Fibroblast of skin of left biceps (primary cell): ENCODE measurements at places on chromosomes 7 and 10.

DNA sequence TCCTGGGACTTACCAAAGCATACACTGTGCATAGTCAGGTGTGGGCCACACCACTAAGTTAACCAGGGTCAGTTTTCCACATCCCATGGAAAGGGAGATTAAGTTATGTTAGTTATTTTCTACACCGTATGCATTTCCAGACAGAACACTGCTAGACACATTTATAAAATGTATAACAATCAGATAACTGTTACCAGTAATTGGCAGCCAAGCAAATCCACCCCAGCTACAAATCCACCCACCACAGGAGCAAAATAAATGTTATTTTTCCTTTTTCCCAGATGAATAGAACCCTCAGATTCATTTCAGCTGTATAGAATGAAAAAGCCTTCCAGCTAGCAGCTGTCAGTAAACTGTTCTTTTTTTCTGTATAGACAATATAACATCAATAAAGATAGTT is 256.9 kb upstream of the FZD1 start:
- DNase-seq = no peak

- no peak for DNase-seq
These were observed 36.6 kb upstream of the DUSP5 start for GRCh38 chr10:110461088-110461487.

DNA sequence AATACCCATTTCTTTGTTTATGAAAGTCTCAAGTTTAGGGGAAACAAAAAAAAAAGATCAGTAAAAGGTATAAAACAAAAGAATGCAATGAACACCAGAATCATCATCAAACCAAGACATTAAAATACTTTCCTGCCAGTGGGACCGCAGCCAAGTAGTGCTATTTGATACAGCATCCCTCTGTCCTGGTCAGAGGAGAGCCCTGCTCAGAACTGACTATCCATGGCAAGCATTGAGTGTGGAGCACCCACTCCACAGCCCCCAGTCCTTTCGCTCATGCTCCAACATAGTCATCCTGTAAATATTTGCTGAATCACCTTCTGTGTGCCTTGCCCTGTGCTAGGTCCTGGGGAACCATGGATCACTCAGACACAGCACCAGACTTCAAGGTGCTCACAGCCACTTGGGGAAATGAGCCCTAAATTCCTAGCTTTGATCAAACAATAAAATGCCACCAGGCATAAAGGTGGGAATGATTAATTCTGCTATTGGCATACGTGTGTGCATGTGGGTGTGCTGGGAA is 213.6 kb upstream of the TBX20 start:
- DNase-seq = no peak

GRCh38 chr7:123028339-123028738 is 32.8 kb upstream of the TAS2R16 start:
- DNase-seq = no peak

- no peak for DNase-seq
These were observed 28.9 kb upstream of the SLC26A5 start for GRCh38 chr7:103474956-103475355.

DNA sequence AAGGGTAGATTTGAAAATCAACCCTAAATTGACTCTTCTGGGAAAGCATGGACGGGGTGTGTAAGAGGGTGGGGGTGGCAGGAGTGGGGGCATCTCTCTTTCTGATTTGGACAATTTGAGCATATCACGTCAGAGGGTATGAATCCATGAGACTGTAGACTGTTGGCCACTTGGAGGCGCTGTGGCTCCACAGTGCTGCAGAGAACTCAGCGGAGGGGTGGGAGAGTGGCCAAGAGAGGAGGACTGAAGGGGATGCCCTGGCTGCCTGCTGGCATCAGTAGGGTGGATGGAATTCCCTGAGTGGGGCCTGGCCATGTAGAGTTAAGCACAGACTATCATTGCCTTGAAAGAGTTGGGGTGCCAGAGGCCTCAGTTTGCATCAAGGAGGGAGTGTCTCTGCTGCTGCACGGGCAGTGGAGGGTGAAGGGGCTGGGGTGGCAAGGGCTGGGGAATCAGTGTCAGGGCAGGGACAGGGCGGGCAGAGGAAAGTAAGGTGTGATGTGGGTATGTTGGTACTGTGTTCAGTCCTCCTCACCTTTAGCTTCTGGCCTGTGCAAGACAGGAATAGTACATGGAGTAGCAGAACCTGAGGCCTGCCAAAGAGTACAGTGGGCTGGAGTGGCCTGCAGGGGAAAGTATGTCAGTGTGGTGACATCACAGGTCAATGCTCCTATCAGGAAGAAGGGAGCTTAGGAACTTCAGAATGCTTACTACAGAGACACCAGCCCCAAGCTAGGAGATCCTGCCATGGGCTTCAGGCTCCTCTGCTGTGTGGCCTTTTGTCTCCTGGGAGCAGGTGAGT is 133.5 kb upstream of the PRSS58 start:
- DNase-seq = no peak

GRCh38 chr10:105967256-105967655 is 1197.2 kb downstream of the SORCS1 start:
- no peak for DNase-seq

- DNase-seq = no peak
These were observed 201.8 kb downstream of the EBF3 start for GRCh38 chr10:129761981-129762956.

DNA sequence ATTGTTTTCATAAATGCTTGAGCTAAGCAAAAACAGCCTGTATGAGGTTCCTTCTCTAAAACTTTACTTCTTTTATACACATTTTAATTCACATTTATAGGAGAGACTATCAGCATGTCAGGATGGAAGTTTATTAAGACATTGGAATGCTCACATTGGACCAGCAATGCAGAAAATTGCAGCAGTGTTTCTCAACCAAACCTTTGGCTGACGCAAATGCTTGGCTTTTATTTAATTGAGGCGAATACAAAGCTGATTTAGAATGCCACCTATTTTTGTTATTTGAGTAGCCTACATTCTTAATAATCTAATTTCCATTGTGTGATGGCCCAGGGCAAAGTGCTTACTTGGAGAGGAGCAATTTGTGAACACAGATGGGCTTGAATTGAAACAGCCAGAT is 283.2 kb downstream of the ARL4A start:
- no peak for DNase-seq

DNA sequence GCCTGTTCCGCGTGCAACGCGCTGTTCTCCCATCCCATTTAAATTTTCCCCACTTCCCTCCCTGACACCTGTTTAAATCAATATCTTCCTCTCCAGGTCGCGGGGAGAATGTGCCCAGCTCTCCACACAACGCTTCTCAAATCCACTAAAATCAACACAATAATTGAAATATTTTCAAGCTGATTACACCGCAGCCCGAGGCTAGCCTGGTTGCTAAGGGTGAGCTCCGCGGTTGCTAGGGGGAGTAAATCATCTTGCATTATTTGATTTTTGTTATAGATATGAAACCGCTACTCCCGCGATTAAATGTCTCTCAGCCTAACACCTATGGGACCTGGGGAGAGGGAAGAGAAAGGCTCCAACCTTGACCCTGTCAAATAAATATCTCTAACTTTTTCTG is 36.2 kb downstream of the UNCX start:
- no peak for DNase-seq

GRCh38 chr7:155219947-155220769 is 77.5 kb upstream of the INSIG1 start:
- DNase-seq = no peak

GRCh38 chr10:1715821-1716220 is 21.5 kb downstream of the ADARB2 start:
- DNase-seq = no peak

- DNase-seq = no peak
These were observed 2.5 kb upstream of the SLIT1 start for GRCh38 chr10:97188261-97188711.

GRCh38 chr7:8149222-8149621 is 112.7 kb downstream of the ICA1 start:
- no peak for DNase-seq

DNA sequence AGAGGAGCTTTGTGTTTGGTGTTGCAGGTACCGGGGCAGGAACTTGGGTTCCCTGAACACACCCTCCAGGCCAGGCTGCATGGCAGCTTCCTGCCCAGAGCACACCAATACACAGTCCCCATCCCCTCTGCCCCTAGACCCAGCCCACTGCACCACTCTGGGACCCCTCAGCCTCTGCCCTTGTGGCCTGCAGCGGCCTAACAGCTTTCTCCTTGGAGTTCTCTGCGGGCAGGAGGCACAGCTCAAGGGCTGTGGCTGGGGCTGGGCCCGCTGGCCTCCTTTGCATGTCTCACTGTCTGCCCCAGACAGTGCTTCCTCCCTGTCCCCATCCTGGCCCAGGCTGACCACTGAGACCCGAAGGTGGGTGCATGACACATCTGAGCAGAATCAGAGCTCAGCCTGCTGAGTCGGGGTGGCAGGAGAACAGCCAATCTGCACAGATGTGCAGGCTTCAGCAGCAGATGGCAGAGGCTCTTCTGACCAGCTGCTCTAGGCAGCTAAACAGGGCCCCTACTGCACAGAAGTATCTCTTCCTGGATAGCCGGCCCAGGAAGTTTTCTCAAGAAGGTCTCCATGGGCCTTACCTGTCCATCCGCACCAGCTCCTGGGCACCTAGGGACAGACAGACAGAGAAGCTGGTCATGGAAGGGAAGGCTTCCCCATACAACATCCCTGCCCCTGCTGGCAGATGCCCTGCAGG is 20.8 kb downstream of the VSIR start:
- no peak for DNase-seq

DNA sequence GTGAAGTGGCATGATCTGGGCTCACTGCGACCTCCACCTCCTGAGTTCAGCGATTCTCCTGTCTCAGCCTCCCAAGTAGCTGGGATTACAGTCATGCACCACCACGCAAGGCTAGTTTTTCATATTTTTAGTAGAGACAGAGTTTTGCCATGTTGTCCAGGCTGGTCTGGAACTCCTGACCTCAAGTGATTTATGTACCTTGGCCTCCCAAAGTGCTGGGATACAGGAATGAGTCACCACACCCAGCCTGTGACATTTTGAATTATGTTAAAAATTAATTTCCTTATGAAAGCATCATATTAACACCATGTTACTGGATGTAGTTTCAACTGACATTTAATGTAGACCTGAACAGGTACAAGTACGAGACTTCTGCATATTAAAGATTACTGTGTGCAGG is 24.3 kb downstream of the ABCB4 start:
- no peak for DNase-seq

DNA sequence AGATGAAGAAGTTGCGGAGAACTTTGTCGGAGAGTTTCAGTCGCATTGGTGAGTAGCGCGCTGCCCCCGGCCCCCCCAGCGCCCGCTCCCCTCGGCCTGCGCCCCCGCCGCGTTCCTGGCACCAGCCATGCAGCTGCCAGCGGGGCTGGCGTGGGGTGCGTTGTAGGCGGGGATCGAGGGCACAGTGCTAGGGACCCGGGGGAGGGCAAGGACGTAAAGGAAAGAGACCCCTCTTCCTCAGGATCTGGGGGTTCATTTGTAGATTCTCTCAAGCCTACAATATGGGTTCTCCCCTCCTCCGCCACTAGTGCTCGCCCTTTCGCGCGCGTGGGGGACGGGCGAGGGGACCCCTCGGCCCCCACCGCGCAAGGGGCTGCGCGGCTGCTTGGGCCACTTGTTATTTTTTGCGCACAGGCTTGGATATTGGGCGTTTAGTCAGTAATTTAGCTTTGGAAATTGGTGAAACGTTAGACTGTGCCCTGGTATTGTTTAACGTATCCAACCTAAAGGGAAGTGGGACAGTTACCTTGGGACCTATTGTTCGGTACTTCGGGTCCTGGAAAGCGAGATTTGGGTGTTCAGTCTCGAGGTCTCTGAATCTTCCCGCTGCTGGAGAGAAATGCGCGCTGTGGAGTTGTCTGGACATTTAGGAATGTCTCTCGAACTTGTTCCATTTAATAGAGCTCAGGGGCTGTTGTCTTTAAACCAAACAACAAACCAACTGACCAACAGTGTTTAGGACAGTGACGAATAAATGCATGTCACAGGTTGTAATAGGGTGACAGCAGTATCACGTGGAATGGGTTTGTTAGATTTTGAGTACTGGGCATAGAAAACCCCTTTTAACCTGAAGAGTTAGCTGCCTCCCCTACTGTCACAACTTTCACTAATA is 796 bp downstream of the CDK14 start:
- no peak for DNase-seq

DNA sequence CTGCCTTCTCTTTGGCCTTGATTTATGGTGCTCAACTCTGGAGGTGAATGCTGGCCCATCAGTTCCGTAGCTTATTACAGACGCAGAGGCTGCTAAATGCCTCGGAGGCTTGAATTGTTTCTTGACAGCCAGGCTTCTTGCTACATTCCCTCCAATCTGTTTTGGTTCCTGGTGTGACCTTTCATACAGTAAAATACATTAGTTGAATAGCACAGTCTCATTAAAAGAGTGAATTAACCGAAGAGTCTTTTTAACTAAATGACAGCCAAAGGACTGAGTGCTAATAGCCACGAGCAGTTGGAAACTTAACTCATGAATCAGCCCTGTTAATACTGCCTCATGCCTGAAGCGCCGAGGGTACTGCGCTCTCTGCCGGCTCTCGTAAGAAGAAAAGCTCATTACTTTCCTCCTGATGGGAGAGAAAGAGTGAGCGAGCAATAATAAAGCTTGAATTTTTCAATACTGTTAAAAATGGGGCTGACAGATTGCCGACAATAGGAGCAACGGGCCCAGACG is 236.4 kb upstream of the GPR26 start:
- DNase-seq = no peak

- no peak for DNase-seq
These were observed 104.9 kb downstream of the CDK6 start for GRCh38 chr7:92731335-92732063.

GRCh38 chr7:21980926-21981500 is 35.3 kb upstream of the CDCA7L start:
- DNase-seq = no peak

DNA sequence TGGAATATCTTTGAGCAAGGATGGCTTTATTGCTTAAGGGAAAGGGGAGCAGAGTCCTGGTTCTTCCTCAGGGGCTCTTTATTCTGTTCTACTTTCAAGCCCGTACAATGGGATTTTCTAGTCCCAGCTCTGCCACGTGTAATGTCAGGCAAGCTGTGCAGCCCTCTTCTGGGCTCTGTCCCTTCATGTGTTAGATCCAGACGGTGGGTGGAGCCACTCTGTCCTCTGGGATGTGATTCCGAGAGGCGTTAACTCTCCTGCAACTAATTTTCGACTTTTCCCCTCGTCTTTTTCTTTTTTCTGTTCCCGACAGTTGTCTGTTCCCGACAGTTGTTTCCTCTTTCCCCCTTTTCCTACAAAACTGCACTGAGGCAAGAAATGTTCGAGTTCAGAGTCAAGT is 34.8 kb downstream of the FBH1 start:
- DNase-seq = no peak

DNA sequence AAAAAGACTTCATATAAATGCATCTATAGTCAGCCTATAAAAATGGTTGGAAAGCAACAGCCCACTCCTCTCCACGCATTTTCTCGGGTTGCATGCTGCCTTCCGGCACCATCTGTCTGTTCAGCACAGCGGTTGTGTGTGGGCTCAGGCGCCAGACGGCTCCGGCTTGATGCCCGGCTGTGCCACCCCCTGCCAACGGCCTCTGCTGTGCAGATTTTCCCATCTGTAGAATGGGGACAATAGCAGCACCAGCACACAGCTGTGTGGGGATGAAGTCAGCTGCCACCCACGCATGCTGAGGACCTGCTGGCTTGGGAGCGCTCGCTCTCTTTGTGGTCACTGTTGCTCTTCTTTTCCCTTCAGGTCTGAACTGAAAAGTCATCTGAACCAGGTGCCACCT is 19.5 kb downstream of the PRKAG2 start:
- DNase-seq = no peak
